ENCODE measurements at places on chromosomes 5 and 9.
A peak's percentile ranks its signal among the peaks of the same experiment; 100 is the strongest.

- no peak for DNase-seq
Observed at GRCh38 chr5:154885439-154885838, 27.0 kb downstream of the CNOT8 start.

GRCh38 chr9:87677776-87678587 lies 47.9 kb upstream of the CTSL start:
- no peak for DNase-seq

GRCh38 chr5:50440651-50441492 lies at the start of gene EMB:
Gene EMB, minus strand, starts transcription at chr5:50441288. Its CDS starts 137 bp downstream, at chr5:50441151.
- DNase-seq: peak; percentile 29

DNA sequence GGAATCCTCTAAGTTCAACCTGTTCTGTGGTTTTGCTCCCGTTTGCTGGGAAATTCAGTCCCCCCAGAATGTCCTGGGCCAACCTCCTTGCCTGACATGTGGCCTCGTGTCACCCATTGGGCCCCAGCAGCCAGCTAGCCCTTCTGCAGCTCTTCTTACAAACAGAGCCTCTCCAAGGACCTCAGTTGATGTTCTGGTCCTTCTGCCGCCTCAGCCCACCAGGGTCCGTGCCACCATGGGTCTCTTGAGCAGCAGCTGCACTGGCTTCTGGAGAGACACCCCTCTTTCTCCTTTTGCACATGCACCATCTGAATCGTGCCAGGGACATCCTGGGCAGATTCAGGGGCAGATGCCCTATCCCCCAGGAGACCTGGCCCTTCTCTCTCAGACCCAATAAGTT lies 85.0 kb downstream of the LMX1B start:
- no peak for DNase-seq

DNA sequence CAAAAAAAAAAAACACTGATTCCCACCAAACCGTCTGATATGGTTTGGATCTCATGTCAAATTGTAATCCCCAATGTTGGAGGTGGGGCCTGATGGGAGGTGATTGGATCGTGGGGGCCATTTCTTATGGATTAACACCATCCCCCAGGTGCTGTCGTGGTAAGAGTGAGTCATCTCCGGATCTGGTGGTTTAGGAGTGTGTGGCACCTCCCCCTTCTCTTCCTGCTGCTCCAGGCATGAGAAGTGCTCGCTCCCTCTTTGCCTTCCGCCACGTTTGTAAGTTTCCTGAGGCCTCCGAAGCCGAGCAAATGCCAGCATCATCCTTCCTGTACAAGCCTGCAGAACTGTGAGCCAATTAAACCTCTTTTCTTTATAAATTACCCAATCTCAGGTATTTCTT lies 45.2 kb downstream of the HSD17B3 start:
- DNase-seq: no peak

DNA sequence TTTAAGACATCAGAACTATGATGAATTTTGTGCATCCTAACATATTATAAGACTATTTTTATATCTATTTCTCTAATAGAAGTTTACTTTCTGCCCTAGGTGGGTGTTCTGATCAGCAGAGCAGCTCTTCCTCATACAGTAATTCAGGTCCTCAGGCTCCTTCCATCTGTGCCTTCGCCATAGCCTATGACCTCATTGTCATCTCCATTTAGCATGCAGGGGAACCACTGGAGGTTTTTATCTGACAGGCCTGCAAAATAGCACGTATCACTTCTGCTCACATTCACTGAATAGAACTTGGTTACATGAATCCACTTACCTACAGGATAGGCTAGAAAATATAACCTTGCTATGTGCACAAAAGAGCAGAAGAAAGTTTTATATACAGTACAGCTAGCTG lies 159.4 kb upstream of the CCNH start:
- DNase-seq: no peak

DNA sequence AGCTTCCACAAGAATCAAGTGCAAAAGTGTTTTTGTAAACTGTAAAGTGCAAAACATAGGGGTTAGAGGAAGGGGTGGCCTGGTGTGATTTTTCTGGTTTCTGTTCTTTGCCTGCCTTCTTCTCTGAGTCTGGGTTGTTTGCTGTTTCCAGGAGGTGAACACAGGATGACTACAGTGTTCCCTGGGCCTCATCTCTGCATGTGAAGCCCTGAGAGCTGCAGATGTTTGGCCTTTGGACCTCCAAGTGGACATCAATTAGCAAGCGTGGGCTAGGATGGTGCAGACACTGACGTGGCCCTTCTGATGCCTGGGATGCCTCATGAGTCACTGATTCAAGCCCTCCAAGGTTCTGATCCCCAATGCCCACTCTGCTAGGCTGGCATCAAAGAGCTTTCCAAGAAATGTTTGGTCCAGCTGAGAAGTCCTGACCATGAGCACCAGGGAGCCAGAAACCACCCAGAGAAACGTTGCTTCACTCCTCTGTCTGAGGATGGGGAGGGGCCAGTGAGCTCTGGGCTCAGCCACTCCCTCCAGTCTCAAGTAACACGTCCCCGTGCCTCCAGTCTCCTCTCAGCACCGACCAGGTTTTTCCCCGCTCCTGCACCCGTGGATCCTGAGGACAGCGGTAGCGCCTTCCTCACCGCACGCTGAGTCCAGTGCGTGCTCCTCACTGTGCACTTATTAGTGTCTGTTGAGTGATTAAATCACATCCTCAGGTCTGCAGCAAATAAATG lies 7.6 kb downstream of the IL9 start:
- no peak for DNase-seq

GRCh38 chr5:142572006-142572405 lies 113.9 kb downstream of the FGF1 start:
- no peak for DNase-seq

- DNase-seq: no peak
Observed at GRCh38 chr5:143165049-143165880, 238.2 kb downstream of the NR3C1 start.

GRCh38 chr5:141611289-141611688 lies 7.5 kb downstream of the DIAPH1 start:
- DNase-seq: no peak

- no peak for DNase-seq
Observed at GRCh38 chr5:76801803-76802195, 17.0 kb upstream of the F2RL1 start.

DNA sequence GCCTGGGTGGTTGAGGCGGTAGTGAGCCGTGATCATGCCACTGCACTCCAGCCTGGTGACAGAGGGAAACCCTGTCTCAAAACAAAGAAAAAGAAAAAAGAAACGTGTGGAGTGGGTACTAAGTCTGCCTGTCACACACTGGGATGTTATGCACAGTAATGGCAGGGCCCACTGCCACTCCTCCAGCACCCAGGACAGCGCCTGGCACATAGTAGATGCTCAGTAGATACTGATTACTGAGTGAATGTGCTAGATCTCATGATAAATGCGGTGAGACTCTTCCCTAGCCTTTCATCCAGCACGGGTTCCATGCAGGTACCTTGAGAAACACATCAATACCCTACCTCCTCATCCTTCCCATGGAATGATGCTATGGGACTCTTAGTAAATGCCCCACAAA lies 87.4 kb upstream of the HSPA9 start:
- DNase-seq: no peak

GRCh38 chr9:20707708-20708107 lies 23.6 kb downstream of the FOCAD start:
- no peak for DNase-seq

DNA sequence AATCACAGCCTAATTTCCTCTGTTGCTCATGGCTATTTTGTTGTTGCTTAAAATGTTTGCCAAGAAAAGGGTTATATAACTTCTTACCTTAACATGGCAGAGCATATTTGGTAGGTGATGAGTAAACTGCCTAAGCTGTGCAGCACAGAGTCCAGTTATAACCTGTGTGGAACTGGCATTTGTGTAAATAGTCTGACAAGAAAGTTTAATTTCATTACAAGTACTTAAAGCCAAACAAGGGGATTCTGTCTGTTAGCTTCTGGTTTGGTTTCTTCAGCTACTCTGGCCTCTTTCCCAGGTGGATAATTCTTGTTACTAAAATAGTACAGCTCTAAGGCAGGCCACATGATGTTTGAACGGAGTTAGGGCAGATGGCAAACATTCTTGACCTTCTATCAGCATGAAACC lies 72.2 kb downstream of the PTCD2 start:
- DNase-seq: no peak

DNA sequence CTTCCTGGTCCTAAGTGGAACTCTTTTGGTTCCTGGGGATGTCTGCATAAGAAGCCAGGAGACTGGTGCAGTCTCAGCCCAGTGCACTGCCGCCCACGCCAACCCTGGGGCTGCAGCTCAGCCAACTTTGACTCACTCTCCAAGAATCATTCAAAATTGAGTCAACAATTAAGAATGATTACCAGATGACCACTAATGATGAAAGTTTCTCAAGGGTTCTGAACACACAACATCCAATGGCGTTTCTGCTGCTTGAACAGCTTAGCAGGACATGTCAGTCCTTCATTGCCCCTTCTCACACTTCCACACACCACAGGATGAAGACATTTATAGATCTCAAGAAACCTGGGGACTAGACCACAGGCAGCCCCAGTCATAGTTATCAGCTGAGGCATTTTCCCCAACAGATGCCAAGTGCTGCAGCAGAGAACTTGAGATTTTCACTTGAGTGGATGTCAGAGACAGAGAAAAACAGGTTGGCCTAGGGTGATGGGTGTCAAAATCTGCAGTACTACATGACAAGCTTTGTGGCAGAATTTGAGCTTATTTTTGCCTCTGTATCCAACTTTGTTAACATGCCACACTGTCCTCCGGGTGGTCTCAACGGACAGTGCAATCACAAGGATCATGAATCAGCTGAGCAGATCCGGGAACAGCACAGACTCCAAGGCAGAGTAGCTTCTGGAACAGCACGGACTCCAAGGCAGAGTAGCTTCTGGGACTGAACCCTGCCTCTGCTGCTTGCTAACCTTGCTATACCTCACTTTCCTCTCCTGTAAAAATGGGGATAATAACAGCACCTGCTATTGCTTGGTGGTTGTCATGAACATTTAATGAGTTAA lies 356.1 kb downstream of the SPOCK1 start:
- DNase-seq: no peak

DNA sequence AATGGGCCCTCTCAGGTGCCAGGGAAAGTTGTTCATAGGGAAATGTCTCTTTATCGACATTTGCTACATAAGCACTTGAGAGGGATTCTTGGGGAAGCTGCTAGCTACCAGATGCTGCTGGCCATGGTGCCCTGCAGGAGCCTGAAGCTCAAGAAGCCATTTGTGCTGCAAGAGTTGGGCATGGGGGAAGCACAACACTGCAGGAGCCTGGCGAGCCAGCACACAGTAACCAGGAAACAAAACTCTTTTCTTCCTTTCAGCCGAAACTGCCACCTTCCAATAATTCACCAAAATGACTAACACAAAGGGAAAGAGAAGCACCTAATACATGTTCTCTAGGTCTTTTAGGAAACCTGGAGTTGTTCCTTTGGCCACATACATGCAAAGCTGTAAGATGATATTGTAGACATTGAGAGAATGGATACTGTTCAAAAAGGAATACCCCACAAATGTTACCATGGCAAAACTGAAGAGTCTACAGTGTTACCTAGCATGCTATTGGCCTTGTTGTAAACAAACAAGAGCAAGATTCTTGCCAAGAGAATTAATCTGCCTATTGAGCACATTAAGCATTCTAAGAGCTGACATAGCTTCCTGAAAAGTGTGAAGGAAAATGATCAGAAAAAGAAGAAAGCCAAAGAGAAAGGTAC lies 26.1 kb upstream of the LARP1 start:
- DNase-seq: no peak

DNA sequence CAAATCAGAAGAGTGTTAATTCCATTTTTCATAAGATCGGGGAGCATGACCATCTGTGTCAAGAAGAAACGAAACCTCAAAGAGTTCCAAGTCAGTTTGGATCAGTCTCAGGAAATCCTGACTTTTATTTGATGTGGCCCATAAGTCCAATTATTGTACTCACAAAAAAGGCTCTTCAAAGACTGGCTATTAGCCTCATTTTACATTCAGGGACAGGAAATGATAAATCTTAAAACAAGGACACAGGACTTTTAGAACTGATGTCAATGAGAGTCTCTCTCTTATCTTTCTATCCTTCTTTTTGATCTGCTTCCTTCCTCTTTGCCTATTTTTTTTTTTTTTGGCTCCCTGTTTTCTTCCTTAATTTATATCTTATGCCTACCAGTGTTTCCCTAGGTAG lies 43.7 kb upstream of the SHOC1 start:
- DNase-seq: no peak

DNA sequence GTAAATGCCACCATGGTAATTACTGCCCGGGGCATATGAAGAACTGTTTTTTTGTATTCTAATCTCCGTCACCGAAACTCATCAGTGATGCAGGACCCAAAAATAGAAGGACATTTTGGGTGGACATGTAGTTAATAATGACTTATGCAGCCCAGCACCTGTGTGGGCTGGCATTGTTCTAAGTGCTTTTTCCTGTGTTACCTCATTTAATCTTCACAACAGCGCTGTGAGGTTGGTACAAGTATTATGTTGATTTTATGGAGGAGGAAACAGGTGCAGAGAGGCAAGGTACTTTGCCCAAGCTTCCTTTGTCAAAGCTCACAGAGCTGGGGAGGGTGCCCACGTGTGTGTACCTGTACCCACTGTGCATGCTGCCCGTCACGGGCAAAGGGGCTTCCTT lies 58.4 kb downstream of the DAPK1 start:
- DNase-seq: no peak

- DNase-seq: no peak
Observed at GRCh38 chr5:43320846-43321245, 7.6 kb upstream of the HMGCS1 start.

DNA sequence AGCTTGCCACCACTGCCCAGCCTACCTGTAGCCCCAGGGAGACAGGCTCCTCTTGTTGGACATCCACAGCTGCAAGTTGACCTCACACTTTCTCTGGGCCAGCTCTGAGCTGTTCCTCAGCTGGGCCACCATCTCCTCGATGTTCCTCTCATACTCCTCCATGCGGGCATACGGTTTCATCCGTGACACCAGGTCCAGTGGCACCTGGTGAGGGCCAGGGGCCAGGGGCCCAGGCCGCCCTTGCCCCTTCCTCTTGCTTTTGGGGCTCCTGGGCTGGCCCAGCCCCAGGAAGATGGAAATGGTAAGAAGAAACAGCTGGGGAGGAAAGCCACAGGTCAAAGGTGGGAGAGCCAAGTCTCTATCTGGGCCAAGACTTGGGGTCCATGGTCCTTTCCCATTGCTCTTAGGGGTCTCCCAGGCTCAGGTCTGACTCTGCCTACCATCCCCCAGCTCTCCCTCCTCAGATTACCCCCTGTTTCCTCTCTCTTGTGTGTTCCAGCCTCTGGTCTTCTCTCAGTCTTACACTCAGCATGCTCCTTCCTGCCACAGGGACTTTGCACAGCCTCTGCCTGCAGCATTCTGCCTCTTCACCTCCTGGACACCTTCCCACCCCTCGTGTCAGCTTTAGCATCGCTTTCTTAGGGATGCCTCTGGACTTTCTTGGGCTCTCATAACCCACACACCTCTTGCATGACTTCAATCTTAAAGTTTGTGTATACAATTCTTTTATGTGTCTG lies 2.2 kb downstream of the IL17B start:
- no peak for DNase-seq

- DNase-seq: no peak
Observed at GRCh38 chr5:53151713-53152458, 42.3 kb upstream of the MOCS2 start.

GRCh38 chr9:81693671-81694378 lies 4.5 kb upstream of the TLE1 start:
- no peak for DNase-seq

- no peak for DNase-seq
Observed at GRCh38 chr9:12212860-12213259, 480.3 kb upstream of the TYRP1 start.

Data from frontal cortex (tissue), 4 donors.